ENCODE measurements at places on chromosomes 12 and 14.
A peak's percentile ranks its signal among the peaks of the same experiment; 100 is the strongest.

GRCh38 chr14:77043984-77044485 is 15.5 kb upstream of the IRF2BPL start:
- DNase-seq = no peak

DNA sequence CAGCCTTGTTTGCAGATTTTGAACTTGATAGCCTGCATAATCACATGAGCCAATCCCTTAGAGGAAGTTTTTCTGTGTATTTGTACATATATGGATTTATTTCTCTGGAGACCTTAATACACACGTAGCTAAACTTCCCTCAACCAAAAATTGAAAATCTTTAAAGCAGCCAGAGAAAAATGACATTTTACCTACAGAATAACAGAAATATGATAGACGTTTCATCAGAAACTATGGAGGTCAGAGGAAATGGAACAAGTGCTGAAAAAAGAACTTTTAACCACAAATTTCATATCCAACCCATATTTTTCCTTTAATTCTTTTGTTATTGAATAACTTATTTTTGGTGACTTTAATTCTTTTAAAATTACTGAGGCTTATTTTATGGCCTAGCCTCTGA is 177.7 kb downstream of the CCDC91 start:
- DNase-seq = no peak

- no peak for DNase-seq
These were observed 67.0 kb upstream of the DYNC1H1 start for GRCh38 chr14:101897326-101897725.

- no peak for DNase-seq
These were observed 126.3 kb upstream of the FGD4 start for GRCh38 chr12:32273063-32273522.

- no peak for DNase-seq
These were observed 20.5 kb downstream of the UBC start for GRCh38 chr12:124893792-124894516.

- peak; percentile 29 for DNase-seq
These were observed 1140.5 kb downstream of the GALC start for GRCh38 chr14:86852530-86852929.

GRCh38 chr12:97561619-97562290 is 99.2 kb downstream of the RMST start:
- no peak for DNase-seq

DNA sequence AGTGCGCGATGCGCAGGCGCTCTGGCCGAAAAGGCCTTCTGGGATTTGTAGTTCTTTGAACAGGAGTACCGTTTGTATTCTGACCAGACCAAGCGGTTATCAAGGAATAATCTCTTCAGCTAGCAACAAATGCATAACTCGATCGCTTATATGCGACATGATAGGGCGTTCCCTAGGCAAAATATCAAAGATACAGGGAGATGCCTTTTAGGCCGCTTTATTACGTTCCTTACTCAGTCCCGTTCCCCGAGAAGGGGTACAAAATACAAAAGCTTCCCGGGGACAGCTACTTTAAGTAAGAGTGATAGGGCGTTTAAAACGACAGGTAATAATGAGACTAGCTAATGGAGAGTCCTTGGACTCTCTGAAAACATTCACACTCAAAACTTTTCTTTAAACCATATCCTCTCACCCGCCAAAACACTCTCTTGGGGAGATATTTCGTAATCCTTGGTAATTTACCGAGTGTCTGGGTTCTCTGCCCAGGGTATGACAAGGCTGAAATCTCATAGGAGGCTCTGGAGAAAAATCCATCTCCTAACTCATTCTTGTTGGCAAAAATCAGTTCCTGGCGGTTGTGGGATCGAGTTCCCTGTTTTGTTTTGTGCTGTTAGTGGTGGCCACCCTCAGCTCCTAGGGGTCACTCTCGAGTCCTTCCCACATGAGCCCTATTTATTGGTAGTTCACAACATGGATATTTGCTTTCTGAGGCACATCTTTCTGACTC is 412 bp upstream of the SNW1 start:
- DNase-seq = peak; percentile 77

- DNase-seq = no peak
These were observed 188.4 kb upstream of the OTX2 start for GRCh38 chr14:56998728-56999127.

DNA sequence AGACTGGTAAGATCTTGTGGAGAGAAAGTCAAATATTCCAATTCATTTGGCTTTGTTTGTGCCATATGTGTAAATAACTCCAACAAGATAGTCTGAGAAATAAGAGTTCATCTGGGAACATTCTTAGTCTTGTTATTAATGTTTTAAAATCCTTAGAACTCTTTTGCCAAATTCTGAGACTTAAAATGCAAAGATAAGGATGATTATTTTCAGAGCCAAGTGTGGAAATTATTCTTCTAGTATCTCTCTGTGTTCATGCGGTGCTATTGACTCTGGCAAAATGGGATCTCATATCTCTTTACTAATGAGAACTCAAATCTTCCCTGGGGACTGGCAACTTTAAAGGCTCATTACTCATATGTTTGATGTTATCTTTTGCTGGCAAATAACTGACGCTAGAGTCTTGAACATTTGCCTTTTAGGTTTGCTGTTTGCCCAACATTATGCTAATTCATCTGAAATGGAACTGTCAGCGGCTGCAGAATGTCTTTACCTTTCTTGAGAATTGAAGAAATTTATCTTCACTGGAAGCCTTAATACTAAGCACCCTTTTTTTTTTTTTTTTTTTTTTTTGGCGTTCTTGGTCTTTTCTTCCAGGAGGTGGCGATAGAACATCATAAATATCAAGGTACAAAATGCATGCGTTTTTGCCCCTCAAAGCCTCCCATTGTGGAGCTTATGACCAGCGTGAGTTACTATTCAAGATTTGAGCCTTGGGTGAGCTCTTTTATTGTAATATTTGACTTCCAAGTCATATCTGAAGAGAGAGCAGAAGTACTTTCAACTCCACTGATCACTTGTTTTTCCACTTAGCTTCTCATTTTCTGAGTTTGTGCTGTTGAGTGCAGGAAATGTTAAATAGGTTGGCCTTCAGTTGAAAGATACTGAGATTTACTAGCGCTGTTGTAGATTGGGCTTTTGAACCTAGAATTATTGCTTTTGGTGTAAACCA is 86.5 kb downstream of the CAND1 start:
- no peak for DNase-seq
